Bronchial epithelial cell (primary cell): ENCODE measurements at places on chromosomes 4 and X.
A peak's percentile ranks its signal among the peaks of the same experiment; 100 is the strongest.

DNA sequence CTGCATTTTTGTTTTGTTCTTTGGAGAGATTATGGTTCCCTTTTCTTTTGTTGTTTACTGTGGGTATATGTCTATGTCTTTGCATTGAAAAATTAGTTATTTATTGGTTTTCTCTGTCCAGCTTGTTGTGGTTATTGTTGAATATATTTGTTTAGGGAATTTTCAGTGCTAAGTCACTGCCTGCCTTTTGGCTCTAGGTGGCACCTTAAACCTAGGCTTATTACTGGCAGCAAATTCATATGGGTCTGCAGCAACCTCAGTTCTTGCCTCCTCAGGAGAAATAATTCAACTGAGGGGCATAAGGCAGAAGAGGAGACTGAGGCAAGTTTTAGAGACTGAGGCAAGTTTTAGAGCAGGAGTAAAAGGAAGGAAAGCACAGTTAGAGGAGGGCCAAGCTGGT lies 1157.3 kb upstream of the AGA start:
- no peak for DNase-seq

DNA sequence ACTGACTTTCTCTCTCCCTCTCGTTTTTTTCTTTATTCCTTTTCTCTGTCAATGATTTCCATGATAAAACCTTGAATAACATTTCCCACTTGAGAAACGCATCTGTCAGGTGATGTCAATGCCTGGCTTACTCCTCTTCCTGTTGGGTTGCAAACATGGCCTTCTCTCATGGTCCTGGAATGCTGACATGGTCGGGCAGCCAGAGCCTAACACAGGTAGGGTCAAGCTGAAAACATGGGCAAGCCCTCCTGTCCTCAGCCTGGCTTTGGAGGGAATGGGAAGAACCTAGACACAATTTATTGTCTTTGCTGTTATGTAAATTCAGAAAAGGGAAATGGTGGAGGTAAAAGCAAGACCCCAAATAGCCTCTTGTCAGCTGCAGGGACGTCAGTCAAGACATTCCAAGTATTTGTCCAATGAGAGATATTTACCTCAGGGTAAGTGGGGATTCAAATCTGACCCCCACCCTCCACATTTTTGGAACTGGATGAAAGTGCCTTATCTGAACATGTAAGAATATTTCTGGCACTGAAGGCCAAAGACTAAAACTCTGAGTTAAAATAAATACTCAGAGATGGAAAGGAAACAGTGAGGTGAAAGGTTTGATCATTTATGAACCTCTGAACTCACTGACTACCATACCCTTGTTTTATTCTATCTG lies 473.8 kb downstream of the SPRY1 start:
- DNase-seq: peak; percentile 27

DNA sequence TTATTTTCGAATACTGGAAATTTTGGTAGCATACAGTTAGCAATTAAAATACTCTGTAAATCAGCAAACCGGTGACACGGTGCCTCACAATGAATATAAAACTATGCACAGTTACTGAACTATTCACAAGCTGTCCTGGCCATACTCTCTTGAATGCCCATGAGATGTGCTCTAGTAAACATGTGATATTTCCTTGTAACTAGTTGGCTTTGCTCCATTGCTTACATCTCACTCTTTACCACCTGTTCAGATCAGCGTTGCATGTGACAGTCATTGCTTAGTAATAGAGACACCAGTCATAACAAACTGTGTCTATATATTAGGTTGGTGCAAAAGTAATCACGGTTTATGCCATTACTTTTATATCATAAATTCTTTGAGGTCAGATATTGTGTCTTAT lies 897.9 kb upstream of the FTHL17 start:
- no peak for DNase-seq

- DNase-seq: peak; percentile 44
Measured at GRCh38 chr4:169745291-169745690, 12.5 kb downstream of the HPF1 start.

DNA sequence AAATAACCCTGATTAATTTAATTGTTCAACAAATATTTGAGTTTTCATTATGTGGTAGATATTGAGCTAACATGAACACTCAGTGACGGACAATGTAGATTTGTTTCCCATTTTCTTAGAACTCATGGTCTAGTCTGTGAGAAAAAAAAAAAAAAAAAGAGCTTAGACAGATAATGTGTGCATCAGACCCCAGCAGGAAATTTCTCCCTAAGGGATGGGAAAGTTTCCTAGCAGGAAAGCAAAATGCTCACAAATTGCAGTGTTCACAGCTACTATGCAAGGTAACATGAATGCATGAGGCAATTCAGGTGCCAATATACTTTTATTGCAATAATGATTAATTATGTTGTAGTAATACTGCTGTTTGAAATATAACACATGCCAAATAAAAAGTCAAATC lies 843.2 kb upstream of the SLIT2 start:
- no peak for DNase-seq

- no peak for DNase-seq
Measured at GRCh38 chr4:153438916-153439756, 27.0 kb upstream of the TMEM131L start.

GRCh38 chrX:155148724-155149537 lies 67.3 kb upstream of the VBP1 start:
- DNase-seq: no peak

DNA sequence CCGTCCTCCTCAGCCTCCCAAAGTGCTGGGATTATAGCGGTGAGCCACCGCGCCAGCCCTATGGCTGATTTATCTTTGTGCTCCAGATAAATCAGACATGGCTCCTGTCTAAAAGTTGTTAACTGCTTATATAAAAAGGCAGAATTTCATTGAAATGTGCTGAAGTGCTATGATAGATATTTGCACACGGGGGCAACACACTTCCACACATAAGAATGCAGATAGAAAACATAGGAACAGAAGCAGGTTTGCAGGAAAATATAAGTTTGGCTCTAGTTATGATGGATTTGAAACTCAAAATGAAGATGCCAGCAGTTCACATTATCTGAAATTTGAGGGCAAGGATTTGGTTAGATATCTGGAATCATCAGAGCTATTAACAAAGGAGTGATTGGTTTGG lies 163.1 kb upstream of the SLITRK2 start:
- DNase-seq: no peak

GRCh38 chr4:162274354-162274753 lies 110.6 kb upstream of the FSTL5 start:
- DNase-seq: peak; percentile 50

- DNase-seq: no peak
Measured at GRCh38 chr4:6658597-6659075, 18.2 kb downstream of the MRFAP1 start.

DNA sequence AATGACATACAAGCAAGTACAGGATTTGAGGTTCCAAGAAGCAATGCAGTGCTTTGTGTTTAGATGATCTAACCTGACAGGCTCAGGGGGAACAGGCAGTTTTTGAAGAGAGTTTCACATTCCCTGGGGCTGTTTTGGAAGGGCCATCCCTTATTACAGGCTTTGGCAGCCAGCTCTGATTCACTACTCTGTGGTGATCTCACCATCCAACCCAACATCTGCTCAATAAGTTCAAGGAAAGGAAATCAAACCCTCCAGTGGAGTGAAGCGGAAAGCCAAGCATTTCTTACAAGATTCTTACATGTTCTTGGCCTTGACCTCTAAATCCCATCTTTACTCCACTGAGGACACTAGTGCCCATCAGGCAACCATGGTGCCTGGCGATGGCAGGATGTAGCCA lies 7.5 kb downstream of the IDS start:
- DNase-seq: peak; percentile 82

DNA sequence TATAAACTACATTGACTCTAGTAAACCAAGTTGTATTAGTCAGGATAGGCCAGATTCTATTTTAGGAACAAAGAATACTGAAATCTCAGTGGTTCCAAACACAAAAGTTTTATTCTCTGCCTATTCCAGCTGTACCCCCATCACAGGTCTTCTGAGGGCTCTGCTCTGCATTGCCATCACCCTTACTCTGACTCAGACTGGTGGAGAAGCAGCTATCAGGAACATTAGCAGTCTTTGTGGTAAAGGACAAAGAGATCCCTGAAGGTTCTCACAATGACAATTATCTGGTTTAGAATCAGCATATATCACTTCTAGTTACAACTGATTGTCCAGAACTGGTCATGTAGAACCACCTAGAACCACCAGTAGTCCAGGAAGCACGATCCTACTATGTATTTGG lies 251.1 kb downstream of the GLUD2 start:
- no peak for DNase-seq
